Left hindlimb (tissue), 1 donor: ENCODE measurements at places on chromosomes 1 and 21.

GRCh38 chr1:183454377-183454776 is 17.9 kb upstream of the SMG7 start:
- DNase-seq: no peak

DNA sequence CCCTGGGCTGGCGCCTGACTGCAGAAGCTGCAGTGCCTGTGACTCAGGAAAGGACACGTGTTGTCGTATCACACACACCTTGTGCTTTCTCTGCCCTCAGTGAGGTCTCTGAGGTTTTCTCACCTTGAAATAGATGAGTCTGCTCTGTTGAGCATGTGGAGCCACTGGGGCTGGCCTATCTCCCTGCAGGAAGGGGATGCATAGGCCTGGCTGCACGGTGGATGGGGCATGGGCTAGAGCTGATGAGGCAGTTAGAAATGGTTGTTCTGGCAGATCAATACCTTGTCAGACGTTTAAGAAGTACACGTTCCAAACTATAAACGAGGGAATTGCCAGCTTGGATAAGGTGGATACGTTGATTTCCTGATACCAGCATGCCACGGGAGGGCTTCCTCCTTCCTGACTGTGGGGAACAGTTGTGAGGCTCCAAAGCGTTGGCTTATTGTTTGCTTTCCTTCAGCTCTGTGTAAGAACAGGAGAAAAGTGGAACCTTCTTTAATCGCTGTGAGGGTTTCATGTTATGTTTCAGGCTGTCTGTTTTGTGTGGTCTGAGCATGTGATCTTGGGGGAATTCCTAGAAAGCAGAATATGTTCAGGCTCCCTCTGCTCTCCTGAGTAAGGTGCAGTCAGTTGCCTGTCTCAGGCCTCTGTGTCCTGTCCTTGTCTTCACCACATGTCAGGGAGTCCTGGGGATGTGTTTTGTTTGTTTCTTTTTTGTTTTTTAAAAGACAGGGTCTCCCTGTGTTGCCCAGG is 44.8 kb downstream of the PCNT start:
- DNase-seq: no peak

DNA sequence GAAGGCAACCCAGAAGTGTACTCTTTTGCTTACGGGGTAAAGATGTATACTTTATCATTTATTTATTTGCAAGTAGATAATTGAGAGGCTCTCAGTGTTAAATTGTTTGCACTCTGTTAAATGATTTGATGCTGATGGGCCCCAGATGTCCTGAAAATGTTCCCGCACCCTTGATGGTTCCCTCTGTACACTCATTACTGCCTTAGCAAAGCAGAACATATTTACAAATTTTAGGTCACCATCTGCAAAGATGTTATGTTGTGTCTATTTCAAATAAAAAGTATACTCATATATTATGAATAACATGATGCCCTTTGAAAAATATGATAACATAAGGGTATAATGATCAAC is 240.5 kb upstream of the SNX7 start:
- DNase-seq: no peak

DNA sequence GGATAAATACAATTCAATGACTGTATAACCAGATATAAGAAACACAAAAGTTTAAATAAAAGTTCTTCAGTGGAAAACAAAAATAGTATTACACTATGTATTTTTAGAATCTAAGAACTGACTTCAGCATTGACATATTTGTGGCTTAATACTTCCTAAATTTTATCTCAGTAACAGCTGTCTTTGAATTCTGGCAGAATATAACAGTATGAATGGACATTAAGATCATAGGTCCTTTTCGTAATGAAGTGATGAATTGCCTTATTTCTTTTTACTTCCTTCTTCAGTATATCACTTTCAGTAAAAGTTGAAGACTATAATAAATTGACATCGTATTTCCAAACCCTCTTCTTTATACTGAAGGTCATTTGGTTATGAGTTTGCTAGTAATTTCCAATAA is 1030.0 kb downstream of the MRPL39 start:
- no peak for DNase-seq

DNA sequence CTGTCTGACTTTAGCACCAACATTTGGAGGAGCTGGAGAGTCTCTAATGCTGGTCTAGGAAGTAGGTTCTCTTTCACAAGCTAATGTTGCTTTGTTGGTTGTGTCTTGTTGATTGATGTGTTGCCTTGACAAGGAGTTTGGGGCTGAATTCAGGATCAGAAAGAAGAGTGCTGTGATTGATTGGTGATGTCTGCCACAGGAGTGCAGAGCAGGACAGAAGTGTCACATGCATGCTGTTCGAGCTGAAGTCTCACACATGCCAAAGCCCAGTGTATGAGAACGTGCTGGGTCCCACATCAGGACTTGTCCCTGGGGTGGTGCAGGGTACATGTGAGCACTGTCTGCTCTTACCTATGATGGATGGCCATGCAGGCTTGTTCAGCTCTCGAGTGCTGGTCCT is 694.4 kb downstream of the MATN1 start:
- no peak for DNase-seq

DNA sequence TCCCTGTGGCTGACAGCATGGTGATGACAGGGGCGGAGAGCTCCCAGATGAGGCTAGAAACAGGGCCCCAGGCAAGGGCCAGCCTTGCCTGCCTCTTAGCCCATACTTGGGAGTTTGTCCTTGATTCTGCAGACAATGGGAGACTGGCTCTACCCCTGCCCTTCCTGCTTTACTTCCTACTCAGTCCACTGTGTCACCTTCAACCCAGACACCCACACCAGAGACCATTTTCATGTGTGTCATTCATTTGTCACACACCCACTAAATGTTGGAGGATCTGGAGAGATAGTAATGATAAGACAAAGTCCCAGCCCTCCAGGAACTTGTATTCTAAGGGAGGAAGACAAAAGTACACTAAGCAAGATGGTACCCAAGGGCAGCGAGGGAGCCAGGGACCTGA is 43.7 kb downstream of the SYT6 start:
- no peak for DNase-seq

GRCh38 chr1:165954940-165955339 is 127.5 kb downstream of the UCK2 start:
- DNase-seq: peak; percentile 73

DNA sequence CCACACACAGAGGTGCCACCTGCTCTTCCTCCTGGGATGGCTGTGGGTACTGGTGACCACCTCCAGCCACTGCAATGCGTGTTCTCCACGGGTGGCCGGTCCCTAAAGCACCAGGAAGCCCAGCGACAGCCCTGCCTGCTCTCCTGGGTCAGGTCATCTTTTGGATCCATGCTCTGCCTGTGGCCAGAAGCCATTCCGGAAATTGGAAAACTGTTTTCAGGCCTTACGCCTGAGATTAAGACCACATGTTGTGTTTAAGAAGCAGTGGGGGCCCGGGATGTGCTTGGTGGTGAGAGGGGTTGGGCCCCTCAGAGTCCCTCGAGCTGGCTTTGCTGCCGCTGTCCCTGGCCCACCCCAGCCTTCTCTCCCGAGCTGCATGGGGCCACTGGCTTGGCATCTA is 150.8 kb downstream of the PEX14 start:
- peak; percentile 45 for DNase-seq

GRCh38 chr1:224747578-224747977 is 131.5 kb downstream of the CNIH3 start:
- no peak for DNase-seq

DNA sequence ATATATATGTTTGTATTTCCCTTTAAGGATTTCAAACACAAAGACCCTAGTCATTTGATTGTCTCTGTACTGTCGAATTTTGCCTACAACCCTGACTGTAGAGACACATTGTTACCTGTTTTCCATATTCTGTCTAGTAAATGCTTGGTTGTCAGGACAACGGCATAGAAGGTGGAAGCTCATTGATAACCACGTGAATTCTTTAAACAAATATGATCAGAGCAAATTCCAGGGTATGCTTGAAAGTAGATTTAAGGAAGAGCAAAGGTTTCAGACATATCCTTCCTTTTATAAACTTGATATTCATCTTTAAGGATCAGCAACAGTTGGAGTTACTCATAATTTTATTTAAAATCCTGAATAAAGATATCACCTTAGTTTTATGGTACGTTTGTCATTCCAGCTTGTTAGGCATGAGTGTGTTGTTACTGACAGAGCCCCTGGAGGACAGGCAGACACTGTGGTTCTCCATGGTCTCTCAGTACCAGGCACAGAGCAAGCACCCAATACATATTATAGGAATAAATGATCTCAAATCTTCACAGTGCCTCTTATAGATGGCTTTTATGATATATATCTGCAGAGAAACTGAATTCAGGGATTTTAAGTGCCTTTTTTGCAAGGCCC is 203.2 kb downstream of the FGGY start:
- DNase-seq: no peak

DNA sequence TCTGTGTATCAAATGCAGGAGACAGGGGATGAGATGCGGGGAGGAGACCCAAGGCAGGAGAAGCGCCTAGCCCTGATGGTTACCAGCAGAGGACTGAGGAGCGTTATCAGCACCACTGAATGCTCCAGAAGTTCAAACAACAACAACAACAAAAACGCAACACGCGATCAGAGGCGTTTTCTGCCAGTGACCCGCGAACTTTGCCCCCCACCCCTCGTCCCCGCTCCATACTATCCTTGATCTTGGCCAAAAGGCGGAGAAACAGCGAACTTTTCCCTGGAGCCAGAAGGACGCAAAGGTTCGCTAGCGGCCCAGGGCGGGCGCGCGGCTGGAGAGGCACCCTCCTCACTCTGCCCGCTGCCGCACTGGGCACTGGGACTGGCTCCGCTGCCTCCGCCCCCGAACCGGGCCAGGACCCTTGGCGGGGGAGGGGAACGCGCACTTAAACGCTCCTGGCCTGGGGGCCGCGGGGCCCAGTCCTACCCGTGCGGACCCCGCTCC is 699 bp downstream of the ECHDC2 start:
- no peak for DNase-seq

GRCh38 chr1:222910699-222911098 is 95.9 kb downstream of the DISP1 start:
- DNase-seq: no peak

DNA sequence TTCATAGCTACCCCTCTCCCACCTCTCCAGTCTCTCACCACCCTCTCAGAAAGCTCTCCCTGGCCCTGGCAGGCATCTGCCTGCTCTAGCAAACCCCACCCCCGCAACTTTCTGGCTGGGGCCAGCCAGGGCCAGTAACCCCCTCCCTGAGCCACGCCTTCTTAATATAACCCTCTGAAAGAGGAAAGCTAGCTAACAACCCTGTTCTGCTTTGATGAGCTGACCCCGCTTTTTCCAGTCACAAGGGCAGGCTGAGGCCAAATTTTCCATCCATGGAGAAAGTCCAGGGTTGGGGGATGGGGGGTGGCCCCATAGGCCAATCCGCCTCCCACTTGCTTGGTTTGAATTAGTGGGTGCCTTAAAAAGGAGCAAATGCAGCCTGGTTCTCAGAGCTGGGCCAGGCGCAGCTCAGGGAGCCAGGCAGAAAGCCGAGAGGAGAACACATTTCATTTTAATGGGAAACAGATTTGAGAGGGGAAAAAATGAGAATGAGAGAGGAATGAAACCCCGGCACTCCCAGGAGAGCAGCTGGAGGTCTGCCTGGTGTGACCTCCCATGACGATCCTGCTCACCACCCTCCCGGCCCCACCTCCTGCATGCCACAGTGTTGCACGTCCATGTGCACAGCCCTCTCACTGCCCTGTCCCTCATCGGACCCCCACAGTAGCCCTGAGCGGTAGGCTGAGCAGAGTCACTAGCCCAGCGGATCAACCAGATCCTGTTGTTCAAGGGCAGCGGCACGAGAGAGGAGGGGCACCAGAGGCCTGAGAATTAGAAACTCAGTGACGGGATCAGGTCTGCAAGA is 62.3 kb downstream of the OPTC start:
- peak; percentile 89 for DNase-seq

- DNase-seq: no peak
Measured at GRCh38 chr1:201264554-201264953, 18.8 kb upstream of the PKP1 start.

GRCh38 chr1:38784452-38785284 is 74.9 kb downstream of the RRAGC start:
- no peak for DNase-seq

GRCh38 chr1:246724731-246725095 is 504 bp downstream of the SCCPDH start:
- no peak for DNase-seq
